ENCODE measurements at places on chromosomes 7 and 10.

GRCh38 chr10:124002391-124003069 lies 90.9 kb downstream of the CHST15 start:
- no peak for DNase-seq

- DNase-seq = peak; percentile 58
Measured at GRCh38 chr7:42831718-42832522, 80.0 kb downstream of the C7orf25 start.

- DNase-seq = peak; percentile 82
Measured at GRCh38 chr10:44908066-44908749, 2.9 kb upstream of the TMEM72 start.

- DNase-seq = no peak
Measured at GRCh38 chr10:112429147-112429546, 17.6 kb downstream of the ZDHHC6 start.

GRCh38 chr10:51857305-51857704 lies 157.9 kb upstream of the CSTF2T start:
- DNase-seq = no peak

DNA sequence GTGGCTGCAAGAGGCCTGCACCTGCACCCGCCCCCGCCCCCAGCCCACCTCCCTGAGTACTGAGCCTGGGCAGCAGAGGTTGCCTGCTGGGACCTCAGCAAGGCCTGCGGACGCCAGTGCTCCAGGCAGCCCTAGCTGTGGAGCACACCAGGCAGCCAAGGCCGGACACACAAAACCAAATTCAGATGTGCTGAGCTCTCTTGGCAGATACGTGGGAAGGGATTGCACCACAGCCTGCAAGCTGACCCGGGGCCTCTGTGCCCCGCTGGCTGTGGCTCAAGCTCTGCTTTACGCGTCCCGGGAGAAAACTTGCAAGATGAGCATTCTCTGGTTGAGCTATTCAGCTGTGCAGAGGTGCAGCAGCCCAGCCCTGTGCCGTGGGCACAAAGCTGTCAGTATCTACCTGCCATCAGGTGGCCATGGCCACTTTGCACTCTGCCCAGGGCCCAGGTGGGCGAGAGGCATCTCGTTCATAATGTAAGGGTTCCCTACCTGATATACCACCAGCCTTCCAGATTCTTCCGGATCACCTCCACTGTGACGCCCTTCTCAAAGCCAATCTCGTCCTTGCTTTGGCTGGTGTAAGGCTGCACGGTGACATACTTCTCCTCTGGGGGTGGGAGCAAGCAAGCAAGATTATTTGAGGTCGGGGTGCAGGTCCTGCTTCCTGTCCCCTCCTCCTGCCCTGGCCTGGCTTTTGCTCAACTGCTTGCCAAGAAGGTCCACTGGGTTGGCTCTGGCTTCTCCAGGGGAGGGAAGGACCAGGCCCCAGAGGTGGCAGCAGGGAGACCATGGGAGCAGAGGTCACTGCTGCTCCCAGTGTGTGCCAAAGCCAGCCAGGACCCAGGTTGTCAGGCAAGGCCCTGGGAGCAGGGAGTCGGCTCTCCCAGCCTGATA lies 123.4 kb downstream of the NEURL1 start:
- no peak for DNase-seq

DNA sequence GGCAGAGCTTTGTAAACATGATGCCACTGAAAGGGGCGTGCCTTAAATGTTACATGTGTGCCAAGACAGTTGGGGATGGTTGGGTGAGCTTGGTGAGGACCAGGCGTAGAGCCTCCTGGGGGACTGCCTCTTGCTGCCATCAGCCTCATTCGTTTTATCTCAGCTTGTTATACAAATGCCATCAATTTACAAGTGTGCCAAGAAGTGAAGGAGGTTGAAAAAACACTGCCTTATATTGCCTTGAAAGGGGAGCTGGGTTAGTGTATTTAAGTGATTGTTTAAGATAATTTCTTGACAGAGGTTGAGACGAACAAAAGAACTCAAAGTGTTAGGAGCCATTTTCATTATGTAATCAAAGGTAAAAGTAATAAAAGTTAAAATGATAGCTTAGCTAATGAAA lies 354.7 kb downstream of the PHTF2 start:
- DNase-seq = no peak

DNA sequence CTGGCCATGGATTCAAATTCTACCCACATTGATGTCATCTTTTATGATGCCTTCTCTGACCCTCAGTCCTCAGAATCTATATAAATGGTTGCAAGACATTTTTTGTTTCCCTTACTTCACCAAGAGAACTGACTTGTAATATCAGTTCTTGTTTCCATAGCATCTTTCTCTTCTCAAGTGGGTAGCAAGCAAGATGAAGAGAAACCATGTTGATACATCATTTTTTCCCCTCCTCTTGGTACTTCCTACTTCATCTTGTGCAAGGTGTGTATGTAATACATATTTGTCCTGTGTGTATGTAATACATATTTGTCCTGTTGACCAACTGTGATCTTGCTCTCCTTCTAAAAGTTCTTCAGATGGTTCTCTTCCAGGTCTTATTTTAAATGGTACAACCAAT lies 348.6 kb downstream of the PTEN start:
- no peak for DNase-seq

GRCh38 chr7:8290645-8291308 lies 28.8 kb upstream of the ICA1 start:
- peak; percentile 13 for DNase-seq

DNA sequence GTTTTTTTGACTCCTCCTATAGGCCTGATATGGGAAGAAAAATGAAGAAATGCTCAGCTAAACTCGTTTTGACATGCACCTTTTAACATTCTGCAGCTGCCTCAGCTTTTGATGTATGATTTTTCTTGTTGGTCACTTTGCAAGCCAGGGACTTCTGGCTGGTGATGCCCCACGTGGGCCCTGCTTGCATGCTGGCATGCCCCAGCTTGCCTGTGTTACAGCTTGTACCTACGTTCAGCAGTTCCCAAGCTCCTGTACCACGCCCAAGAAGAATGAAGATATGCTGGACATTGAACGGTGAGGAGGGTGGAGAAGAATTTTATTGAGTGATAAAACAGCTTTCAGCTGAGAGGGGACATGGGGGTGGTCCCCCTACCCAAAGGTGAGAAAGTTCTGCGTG lies 245.6 kb upstream of the FZD8 start:
- DNase-seq = no peak
